Neural progenitor cell (in vitro differentiated cells): ENCODE measurements at places on chromosomes 2 and 18.

- no peak for DNase-seq
Measured at GRCh38 chr2:10559634-10560224, 111.6 kb upstream of the ODC1 start.

- DNase-seq, result no peak
Measured at GRCh38 chr2:26528836-26529235, 50.9 kb upstream of the OTOF start.

GRCh38 chr18:60247103-60247502 is 125.5 kb downstream of the MC4R start:
- no peak for DNase-seq

- peak; percentile 90 for DNase-seq
Measured at GRCh38 chr2:156332534-156333273, at the start of gene NR4A2. NR4A2 (minus strand) TSS chr2:156332721; CDS start chr2:156330186, 2,535 bp downstream.

- no peak for DNase-seq
Measured at GRCh38 chr2:78707776-78708386, 317.6 kb upstream of the REG3G start.

DNA sequence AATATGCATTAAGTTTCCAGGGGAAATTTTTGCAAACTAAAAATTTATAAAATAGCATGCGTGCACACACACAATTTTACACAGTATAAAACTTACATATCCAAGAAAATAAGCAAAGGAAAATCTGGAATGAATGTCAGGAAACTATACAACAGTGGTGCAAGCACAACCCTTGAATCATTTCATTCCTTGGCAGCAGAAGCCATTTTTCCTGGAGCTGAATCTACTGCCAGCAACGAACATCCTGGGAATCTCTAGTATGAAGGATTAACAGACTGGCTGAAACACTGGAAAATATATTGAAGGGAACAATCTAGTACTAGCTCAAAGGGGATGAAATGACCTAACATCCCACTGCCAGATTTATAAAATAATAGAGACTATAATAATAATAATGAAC is 235.3 kb downstream of the DYM start:
- no peak for DNase-seq

DNA sequence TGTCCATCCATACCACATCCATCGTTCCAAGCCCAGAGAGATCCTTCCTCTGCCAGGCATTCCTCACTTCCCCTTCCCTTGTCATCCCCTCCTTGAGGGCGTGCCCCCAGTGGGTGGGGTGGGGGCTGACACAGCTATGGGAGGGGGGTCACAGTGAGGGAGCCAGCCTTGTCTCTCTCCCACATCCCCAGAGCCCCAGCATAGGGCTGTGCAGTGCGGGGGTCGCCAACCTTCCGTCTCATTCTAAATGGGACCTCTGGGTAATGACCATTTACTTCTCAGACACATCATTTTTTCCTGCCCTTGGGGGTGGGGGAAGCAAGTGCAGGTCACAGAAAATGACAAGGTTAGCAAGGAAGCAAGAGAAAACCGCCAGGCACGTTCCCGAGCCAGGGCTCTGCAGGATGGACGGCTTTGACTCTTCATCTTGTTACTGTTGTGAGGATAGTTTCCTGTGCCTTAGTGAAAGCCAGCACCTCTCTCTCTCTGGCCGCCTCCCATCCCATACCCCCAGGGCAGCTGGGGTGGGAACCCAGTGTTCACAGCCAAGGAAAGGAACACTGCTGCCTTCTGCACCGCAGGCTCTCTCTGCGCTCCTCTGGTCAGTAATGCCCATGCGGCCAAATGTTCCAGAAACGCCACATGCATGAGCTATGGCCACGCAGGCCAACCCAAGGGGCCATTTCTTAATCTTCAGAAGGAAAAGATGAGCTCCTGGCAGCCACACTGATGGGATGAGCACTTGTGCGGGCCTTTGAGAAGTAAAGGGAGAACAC is 22.7 kb upstream of the OTOS start:
- no peak for DNase-seq

GRCh38 chr2:55107436-55107835 is 57.2 kb upstream of the RTN4 start:
- DNase-seq, result no peak

GRCh38 chr2:218223046-218223445 is 6.1 kb downstream of the ARPC2 start:
- DNase-seq, result no peak

DNA sequence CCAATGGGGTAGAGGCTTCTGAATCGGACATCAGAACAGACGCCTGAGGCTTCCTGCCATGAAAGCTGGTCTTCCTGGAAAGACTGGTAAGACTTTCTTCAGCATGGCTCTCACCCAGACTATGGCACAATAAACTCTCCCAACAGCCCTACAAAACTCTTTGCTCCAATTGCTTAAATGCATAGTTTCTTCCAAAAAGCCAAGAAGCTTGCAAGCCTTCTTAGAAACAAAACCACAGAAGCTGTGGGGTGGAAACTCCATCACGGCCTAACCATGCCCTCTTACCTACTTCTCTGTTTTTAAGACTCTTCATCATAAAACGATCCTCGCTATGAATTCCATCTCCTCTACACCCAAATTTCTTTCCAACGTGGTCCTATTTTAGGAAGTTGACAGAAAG is 48.2 kb downstream of the PAX8 start:
- DNase-seq, result no peak

GRCh38 chr2:240919786-240920782 is 13.9 kb downstream of the CROCC2 start:
- no peak for DNase-seq

DNA sequence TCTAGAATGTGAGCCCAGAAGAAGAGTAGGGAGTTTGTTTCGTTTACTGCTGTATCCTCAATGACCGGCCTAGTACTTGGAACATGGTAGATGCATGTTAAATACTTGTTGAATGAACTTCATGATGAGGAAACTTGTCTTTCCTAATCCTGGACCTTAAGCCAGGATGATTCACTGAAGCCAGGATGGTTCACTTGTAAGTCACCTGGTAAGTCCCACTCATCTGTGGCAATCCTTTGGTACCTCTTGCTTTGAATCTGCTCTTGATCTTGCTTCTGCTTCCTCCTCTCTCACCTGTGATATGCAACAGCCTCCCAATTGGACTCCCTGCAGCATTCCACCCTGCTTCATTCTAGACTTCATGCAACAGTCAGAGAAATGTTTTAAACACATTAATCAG is 43.6 kb downstream of the QPCT start:
- no peak for DNase-seq
